ENCODE measurements at places on chromosomes 3 and 15.
A peak's percentile ranks its signal among the peaks of the same experiment; 100 is the strongest.

DNA sequence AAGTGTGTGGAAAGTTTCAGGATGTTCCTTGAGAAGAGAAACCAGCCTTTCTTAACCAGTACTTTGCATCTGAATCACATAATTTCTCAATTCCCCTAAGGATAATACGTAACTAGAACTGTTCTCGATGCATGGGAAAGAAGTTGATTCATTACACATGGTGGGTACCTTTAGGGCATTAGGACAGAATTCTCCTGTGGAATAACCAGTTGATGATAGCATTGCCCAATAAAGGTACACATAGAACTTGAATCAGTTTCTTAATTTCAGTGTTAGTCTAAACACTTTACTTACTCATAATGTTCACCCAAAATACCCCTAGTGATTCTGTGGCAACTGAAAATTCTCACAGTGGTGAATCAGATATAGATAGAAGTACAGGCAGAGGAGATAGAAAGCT lies 1030.9 kb downstream of the ROBO1 start:
- no peak for DNase-seq

- no peak for DNase-seq
Measured at GRCh38 chr15:41323611-41324010, 8.8 kb downstream of the OIP5 start.

DNA sequence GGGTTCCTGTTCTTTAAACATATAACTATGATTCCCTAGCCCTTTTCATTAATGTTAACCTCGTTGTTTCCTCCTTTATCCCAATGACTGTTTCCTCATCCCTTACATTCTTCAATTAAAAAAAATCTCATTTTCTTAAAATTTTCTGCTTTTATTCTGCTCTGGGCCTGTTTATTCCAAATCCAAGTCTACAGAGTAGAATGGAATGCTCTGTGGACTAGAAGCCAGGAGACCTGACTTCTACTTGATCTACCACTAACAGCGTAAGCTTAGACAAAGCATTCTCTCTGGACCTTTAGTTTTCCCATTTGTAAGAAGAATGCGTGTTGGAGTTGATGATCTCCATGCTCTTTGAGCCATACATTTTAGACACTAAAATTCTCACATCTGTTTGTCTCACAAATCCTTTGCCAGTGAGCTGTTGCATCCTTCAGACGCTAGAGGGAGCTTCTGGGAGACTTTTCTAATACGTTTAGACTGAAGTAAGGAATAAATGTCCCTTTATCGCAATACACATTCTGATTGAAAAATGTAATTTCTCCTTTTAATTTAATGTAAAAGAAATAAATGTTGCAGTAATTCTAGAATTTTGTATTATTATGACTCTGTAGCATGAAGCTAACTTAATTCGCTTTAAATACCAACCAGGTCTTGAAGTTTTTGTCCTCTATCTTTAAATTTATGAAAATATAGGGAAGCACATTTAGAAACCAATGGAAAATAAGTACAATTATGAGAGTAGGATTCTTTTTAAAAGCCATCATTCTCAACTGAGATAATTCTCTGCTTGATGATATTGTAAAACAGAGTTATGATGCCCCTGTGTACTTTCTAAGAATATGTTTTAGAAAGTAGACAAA lies 21.7 kb upstream of the GMNC start:
- DNase-seq, result peak; percentile 35

GRCh38 chr15:65370885-65371284 lies 6.9 kb downstream of the IGDCC3 start:
- DNase-seq, result no peak

GRCh38 chr15:35557012-35557411 lies 11.0 kb upstream of the DPH6 start:
- DNase-seq, result no peak

GRCh38 chr3:27792869-27793268 lies 70.7 kb upstream of the EOMES start:
- DNase-seq, result no peak

GRCh38 chr15:70487387-70487740 lies 276.0 kb downstream of the UACA start:
- DNase-seq, result no peak

GRCh38 chr3:10594915-10595314 lies 89.5 kb upstream of the ATP2B2 start:
- peak; percentile 18 for DNase-seq

DNA sequence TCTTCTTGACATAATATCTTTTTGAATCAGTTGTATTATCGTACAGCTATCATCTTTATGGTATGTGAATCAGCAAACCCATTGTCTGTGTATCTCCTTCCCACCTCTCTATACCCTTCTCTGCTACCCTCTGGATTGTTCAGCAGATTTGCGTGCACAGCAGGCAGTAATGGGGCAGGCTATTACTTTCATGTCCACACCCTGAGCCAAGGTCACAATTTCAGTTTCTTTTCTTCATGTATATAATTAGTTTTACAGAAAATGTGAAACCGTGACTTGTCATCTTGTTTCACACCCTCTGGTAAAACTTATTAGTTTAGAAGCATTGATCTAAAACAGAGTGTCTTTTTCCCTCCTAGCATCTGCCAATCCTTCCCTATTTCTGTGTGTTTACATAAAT lies 770.4 kb upstream of the SEMA6D start:
- no peak for DNase-seq

GRCh38 chr15:59339252-59339672 lies 33.4 kb downstream of the MYO1E start:
- no peak for DNase-seq

DNA sequence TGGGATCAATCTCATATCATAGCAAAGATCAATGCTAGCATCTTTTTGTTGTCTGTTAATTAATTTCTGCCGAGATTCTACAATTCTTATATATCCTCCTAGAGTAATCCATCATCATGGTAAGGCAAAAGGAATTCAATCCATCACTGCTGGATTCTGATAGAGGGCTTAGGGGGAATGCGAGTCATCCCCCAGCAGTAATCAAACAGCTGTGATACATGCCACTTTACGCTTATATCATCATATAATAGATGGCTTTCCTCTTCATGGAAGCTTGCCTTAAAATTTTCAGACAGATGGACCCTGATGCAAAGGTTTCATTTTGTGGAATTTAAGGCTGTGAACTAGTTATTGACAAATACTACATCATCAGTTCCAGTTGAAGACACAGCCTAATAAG lies 645.9 kb downstream of the CADM2 start:
- no peak for DNase-seq

- no peak for DNase-seq
Measured at GRCh38 chr15:83208367-83208661, 691 bp upstream of the HDGFL3 start.

DNA sequence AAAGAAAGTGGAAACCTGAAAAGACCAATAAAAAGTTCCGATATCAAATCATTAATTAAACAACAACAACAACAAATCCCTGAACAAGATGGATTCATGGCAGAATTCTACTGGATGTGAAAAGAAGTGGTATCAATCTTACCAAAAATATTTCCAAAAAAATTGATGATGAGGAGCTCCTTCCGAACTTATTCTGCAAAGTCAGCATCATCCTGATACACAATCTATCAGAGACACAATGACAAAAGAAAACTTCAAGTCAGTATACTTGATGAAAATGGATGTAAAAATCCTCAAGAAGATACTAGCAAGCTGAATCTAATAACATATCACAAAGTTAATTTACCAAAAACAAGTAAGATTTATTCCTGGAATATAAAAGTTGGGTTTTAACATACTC lies 881.8 kb downstream of the SI start:
- DNase-seq, result no peak

DNA sequence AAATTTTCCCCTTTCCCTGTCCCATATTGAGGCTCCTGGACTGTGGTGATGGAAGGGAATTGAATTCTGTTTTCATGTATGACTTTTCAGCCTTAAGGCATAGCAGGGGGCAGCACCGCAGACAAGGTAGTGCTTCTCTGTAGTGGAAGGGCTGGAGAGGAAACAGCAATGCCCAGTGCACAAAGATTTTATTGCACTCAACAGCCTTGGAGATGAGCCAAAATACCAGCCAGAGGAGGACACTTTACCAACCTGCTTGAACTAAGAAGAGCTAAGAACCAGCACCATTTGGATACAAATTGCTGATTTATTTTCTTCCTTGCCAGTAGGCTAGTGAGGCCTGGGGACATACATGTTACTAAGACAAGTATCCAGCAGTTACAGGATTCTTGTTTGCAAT lies 98.7 kb downstream of the KCNMB2 start:
- no peak for DNase-seq

DNA sequence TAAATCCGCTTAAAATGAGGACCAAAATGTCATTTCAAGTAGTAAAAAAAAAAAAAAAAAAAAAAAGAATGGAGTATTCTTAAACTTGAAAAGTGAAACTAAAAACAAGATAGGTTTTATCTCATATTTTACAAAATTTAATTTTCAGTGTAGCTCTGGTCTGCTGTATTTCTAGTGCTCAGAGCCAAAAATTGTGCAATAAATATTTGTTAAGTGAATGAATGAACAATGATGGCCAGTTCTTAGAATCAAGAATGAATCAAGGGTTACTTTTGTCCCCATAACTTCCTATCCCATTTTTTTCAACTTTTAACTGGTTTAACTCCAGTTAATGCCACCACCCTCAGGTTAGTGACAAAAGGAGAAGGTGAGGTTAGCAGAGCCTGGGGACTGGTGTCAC lies 214.4 kb downstream of the ABHD5 start:
- DNase-seq, result no peak

DNA sequence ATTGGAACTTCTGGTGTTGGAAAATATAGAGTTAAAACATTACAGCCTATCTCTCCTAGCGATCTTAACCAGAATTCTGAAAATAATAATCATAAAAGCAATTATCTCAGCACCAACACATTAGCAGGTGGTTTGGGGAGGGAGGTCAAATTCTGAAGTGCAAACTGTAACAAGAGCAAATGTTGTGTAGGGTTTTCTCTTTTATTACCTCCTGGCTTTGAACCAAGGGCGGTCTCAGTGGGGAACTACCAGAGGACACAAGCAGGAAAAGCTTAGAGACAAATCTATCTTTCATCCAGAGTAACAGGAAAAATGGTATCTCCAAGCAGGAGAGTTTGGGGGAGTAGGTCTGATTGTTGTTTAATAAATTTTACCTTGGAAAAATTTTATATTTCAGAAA lies 5.5 kb upstream of the ARRDC4 start:
- DNase-seq, result no peak

- DNase-seq, result no peak
Measured at GRCh38 chr3:151989621-151990020, 116.2 kb downstream of the SUCNR1 start.

GRCh38 chr15:90684281-90684680 lies 32.9 kb upstream of the BLM start:
- DNase-seq, result no peak

DNA sequence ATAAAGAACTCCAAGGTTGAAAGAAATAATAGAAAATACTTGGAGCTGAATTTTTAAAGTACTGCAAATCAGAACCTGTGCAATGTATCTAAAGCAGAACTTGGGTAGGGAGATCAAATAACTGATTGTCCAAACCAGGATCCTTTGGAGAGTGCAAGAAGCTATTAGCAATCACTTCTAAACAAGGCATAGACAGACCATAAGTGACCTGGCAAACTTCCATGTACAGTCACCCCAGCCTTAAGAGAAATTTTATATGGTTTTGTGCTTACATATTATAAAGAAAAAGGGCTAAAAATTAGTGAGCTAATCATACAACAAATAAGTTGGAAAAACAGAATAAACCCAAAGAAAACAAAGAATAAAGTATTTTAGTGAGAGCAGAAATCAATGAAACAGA lies 35.2 kb downstream of the ETV5 start:
- no peak for DNase-seq

DNA sequence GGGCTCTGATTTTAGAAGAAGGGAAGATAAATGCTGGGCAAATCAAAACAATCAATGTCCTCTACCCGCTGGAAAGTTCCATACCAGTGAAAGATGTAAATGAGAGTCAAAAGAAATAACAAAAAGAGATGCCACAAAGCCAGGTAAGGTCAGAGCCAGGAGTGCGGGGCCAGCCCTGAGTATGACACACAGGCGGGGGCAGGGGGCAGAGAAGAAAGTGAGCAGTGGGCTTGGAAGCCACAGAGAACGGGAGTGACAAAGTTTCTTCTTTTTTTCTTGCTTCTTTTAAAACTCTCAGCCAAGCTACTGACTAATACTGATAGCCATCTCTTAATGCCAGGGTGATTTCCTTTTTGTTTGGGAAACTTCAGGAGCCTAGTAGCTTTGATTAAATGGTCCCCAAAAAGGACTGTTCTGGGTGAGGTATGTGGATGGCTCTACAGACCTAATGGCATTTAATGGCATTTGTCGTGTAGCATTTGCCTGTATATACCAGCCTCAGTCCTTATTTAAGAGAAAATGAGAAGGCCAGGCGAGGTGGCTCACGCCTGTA lies 23.1 kb upstream of the TSEN2 start:
- DNase-seq, result no peak

- peak; percentile 69 for DNase-seq
Measured at GRCh38 chr15:44719293-44719999, 8.1 kb downstream of the B2M start.

GRCh38 chr3:192275741-192276355 lies 451.5 kb downstream of the FGF12 start:
- no peak for DNase-seq

GRCh38 chr3:189165092-189165612 lies 6.6 kb upstream of the TPRG1 start:
- no peak for DNase-seq

DNA sequence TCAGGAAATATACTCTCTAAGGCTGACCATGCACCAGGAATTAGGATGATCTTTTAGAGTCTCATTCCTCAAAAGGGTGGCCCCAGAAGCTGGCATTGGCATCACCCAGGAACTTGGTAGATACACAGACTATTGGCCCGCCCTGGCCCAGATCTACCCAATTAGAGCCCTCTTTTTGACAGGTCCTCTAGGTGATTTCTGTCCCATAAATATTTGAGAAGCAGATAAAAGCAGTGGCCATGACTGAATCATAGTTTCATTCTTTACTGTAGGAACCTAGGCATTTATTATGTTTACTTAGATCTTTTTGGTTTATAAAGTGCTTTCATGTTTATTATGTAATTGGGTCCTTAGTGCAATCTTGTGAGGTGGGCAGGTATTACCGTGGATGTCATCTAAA lies 7.6 kb downstream of the TLNRD1 start:
- no peak for DNase-seq

All from stimulated activated CD4-positive, alpha-beta T cell treated with anti-CD3 and anti-CD28 coated beads, Interleukin-12 subunit alpha, Interleukin-12 subunit beta, amount 100 ng/mL, for 48 hours (primary cell).